ENCODE measurements at places on chromosomes 13 and 19.

DNA sequence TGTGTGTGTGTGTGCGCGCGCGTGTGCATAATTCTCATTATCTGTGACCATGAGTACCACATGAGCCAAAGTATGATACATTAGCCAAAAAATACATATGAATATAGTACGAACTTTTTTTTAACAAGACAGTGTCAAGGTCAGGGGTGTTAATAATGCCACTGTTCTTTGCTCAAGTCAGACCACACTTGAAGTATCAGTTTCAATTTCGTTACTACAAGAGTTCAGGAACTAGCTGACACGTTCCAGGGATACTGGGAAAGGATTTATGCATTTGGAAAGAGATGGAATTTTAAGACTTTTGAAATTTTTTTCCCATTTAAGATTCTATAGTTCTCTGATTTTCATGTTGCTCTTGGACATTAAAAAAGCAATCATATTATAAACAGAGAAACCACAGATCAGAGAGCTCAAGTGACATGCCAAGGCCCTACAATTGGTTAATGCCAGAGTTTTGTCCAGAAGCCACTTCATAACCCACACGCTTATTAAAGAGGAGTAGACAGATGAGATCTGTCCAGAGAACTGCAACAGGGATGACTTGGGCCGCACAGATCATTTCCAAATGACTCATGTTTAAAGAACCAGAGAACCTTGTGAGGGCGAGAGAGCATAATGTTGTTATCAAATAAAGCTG is 718.8 kb upstream of the SGCG start:
- DNase-seq: no peak

GRCh38 chr19:18329035-18329376 is 6.1 kb upstream of the LSM4 start:
- no peak for DNase-seq

- peak; percentile 66 for DNase-seq
Measured at GRCh38 chr19:45499196-45500180, 1.2 kb downstream of the PPM1N start.

- DNase-seq: no peak
Measured at GRCh38 chr13:37375724-37376123, 222.8 kb downstream of the POSTN start.

- no peak for DNase-seq
Measured at GRCh38 chr13:32140109-32140508, 108.5 kb downstream of the FRY start.

DNA sequence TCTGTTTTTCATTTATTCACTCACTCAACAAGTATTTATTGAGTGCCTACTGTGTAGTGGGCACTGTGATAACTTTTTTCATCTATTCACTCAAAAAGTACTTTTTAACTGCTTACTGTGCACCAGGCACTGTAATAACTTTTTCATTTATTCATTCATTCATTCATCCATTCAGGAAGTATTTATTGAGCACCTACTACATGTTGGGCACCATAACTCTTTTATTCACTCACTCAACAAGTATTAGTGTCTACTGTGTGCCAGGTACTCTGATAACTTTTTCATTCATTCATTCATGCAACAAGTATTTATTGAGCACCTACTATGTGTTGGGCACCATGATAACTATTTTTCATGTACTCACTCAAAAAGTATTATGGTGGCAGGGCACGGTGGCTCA is 6.9 kb downstream of the CIB3 start:
- no peak for DNase-seq

DNA sequence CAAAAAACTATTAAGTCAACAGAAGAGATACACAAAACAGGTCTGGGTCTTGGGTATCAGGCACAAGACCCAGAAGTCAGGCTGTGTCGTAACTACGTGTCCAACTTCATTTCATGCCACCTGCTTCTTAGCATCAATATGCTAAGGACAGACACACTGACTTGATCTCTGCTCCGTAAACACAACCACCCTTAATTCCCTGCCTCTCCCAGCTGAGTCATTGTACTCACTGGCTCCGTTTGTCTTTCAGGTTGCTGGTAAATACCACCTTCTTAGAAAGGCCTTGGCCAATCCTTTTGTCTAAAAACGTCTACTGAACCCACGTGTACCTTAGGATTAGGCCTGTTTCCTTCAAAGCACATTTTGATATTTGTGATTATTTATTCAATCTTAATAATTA is 726.2 kb downstream of the PCDH9 start:
- no peak for DNase-seq

- no peak for DNase-seq
Measured at GRCh38 chr13:71712988-71713653, 153.9 kb downstream of the DACH1 start.

GRCh38 chr19:13806728-13807127 is 11.5 kb downstream of the ZSWIM4 start:
- DNase-seq: no peak

DNA sequence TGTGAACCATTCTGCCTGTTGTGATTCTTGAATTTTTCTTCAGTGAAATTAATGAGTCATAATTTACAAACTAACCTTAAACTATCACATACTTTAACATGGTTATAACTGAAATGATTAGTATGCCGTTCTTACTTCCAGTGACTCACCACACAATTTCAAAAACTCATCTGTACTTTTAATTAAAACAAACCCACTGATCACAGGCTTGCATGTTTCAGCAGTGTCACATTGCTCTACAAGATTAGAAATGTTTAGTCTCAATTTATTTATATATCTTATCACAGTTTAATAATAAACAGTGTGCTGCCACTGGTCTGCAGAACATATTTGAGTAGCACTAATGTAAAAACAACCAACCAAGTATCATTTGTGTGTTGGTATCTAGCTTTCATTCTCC is 2227.9 kb upstream of the PCDH20 start:
- DNase-seq: no peak

DNA sequence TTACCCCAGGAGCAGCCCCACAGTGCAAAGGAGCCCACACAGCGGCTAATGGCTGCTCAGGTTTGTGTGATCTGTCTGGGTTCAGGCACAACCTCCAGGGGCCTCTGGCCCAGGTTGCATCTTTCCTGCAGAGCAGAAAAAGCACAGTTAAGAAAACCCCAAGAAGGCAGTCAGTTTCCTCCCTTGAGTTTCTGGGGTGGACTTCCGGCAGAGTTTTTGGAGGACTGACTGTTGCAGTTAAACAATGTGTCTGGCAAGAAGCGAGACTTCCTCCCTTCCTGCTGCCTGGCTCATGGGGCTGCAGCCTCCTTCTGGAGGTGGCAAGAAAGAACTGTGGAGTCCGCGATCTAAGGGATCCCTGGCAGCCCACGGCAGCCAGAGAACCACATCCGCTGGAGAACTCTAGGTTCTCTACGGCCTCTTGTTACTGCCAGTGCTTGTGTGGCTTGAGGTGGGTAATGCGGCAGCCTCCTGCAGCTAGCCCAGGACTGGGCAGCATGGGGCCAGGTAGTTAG is 114.4 kb downstream of the ZDHHC20 start:
- DNase-seq: no peak

GRCh38 chr19:10625762-10626138 is 397 bp downstream of the SLC44A2 start:
- DNase-seq: no peak

- no peak for DNase-seq
Measured at GRCh38 chr19:45630463-45630862, 8.7 kb downstream of the EML2 start.

DNA sequence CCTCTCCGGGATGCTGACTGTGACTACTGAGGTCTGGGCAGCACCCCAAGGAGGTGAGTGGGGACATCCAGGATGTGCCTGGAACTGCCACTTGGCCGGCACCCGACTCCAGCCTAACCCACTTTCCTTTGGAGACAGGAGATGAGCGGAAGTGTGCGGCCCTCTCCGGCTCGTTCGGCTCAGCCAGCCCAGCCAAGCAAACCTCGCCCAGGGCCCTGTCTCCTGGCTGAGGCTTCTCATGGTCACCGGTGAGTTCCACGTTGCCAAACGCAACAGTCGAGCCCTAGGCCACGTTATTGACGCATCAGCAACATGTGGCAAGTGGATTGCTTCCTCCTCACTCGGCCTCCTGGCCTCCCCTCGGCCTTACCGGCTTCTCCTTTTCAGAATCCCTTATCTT is 5.5 kb downstream of the SLC7A10 start:
- DNase-seq: no peak

- DNase-seq: no peak
Measured at GRCh38 chr13:51721496-51721895, 82.5 kb downstream of the DHRS12 start.

Measured in left colon (tissue), 2 donors.